ENCODE measurements at places on chromosomes 2 and 18.

DNA sequence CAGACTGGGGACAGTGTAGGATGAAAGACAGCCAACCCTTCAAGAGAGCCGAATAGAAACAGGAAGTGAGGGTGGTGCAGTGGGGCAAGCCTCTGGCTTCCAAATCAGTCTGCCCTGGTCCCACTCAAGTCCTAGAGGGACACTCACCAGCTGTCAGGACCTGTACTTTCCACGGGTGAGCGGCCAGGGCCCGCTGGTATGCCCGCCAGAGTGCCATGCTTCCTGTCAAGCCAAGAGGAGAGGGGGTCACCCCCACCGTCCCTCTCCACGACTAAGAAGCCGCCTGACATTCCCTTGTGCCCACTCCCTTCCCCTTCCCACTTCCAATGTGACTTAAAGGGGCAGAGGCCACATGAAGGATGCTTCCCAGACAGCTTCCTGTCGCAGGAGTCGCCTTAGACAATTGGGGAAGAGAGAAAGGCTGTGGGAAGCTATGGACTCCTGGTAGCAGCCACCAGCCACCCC lies 564 bp downstream of the MPV17 start:
- no peak for DNase-seq

GRCh38 chr2:1767939-1768691 lies 23.8 kb upstream of the PXDN start:
- no peak for DNase-seq

- no peak for DNase-seq
These were observed 1.3 kb downstream of the KIF3C start for GRCh38 chr2:25980951-25981350.

DNA sequence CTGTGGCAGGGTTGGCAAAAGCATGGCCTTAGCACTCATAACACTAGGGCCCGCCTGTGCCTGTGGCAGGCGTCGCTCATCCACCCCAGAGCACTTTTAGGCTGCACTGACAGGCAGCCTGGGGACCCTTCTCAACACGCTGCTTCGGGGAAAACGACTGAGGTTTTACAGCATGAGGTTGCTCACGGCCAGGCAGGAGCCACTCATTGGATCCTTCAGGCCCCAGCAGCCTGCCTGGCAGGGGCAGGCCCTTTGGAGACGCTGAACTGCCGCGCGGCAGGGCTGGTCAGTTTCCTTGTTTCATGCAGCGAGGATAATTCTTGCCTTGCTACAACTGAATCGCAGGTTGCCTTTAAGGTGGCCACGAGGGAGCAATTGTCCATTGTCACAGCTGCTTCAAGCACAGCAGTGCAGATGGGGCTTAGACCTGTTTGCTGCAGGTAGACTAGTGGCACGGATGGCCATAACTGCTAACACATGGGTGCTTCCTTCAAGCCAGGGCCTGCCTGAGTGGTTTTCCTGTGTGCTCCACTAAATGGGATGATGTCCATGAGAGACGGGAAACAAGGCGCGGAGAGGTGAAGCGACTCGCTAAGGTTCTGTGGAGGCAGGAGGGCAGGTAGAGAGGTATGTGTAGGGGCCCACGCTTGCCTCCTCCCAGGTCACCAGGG lies 49.9 kb upstream of the HS6ST1 start:
- DNase-seq, result no peak

DNA sequence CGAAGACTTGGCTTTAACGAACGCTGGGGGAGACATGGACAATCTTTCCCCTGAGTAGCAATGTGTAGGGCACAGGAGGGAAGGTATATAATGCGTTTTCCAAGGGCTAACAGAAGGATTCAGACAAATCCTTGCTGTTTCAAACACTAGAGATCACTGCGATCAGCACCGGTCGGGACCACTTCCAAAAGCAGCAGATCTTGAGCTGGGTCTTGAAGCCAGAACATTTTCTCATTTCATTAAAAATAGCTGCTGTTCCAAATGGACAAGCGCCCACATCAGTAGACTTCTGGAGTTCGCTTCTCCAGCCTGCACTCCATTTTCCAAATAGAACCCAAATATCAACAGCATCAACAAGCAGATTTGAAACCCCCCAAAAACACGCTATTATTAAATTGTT lies 65.1 kb upstream of the MAPRE2 start:
- DNase-seq, result no peak

- DNase-seq, result peak; percentile 17
These were observed 12.3 kb upstream of the TEX51 start for GRCh38 chr2:126886211-126886915.

- DNase-seq, result no peak
These were observed 266.8 kb downstream of the EN1 start for GRCh38 chr2:118580651-118581050.

- DNase-seq, result no peak
These were observed 921 bp downstream of the RPE start for GRCh38 chr2:210003359-210003758.

DNA sequence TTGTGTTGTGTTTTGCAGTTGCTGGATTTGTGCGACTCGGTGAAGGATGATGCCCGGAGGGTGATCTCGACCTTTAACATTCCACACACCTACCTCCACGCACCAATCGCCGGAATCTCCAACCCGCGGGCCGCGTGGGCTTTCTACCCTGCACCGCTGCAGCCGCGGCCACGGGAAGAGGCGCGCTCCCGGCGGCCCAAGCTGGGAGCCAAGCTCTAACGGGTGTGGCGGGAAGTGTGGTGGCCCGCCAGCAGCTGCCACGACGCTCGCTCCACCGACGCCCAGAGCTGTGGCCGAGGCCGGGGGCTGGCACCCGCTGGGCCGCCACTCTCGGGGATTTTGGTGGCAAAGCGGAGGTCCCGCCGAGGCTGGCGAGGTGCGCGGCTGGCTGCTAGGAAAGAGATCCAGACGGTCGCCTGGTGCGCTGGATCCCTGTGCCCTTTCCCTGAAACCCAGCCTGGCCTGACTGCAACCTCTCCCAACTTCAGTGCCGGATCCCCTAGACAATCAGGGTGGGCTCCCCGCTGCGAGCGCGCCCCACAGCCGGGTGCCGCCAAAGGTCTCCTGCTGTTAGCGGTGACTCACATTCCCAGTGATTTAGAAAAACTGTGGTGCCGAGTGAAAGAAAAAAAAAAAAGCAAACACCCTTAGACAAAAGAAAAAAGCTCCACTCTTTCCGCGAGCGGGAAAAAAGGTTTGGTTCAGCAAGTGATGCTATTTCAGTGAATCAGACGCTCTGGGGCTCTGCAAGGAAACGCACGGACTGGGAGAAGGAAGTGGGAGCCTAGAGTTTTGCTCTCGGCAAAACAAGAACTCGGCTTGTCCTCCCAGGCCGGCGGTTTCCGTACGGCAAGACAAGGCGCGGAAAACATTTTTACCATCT lies 2.9 kb upstream of the BCL2L11 start:
- no peak for DNase-seq

GRCh38 chr2:69310111-69311023 lies 76.7 kb downstream of the GFPT1 start:
- DNase-seq, result no peak

DNA sequence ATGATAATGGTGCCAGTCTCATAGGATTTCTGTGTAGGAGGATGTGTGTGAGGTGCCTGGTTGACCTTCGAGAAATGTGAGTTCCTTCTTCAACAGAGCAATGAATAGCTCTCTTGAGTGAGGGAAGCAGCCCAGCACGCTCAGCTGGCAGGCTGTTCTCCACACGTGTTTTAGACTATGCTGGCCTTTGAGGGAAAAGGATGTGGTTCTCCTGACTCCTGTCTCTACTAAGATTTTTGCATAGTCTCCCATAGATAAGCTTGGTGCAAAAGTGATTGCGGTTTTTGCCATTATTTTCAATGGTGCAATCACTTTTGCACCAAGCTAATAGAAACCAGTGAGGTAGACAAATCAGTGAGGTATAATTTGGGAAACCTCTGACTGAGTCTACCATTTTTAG lies 284.1 kb downstream of the SLC4A3 start:
- no peak for DNase-seq

GRCh38 chr18:22169889-22170420 lies 566 bp downstream of the GATA6 start:
- DNase-seq, result no peak

Data from GOT3 (cell line).